ENCODE measurements at places on chromosomes 1 and 21.

DNA sequence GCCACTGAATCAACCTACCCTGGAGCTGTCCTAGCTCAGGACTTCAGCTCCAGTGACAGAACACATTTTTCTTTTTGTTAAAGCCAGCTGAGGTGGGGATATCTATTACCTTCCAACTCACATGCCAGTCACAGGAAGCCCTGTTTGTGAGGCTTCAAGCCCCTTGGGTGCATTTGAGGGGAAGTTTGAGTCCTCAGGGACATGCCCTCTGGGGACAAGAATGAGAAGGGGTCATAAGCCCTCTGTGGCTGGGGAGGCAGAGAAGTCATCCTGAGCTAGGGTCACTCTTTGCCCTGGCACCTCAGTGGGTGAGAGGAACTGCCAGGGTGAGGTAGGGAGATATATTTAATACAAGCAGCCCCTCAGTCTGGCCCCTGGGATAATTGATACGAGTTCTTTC is 33.5 kb upstream of the CLDN14 start:
- DNase-seq, result no peak

DNA sequence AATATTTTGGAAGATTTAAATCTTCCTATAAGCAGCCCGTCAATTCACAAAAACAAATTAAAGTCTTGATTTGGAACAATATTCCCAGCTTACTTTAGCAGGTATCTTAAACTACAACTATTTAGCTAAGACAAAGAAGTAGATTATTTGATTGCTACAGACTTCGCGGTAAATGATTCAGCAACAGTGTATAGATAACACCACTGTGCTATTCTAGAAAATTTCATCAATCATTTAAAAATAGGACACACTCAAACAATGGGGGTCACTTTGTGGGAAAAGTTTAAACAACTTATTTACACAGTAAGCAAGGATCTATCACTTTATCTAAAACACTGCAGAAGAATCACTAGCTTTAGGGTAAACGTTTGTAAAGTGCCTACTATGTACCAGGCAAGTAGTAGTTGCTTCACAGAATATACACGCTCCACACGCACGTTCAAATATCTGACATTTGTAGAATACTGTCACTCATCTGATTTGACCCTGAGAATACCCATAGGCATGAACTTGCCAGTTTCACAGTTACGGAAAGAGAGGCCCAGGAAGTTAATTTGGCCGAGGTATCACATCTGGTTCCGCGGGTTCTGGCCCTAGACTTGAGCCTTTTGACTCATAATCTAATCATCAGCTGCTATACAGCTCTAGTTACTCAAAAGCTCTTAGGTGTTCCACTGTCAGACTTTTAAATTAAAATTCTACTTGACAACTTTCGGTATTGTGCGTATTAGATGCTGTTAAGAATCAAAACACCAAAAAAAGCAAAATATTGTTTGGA is 876 bp downstream of the DENND2C start:
- no peak for DNase-seq

- DNase-seq, result no peak
Measured at GRCh38 chr1:151166505-151166956, 587 bp downstream of the SCNM1 start.

GRCh38 chr1:190119683-190120082 is 358.0 kb downstream of the BRINP3 start:
- DNase-seq, result no peak

- DNase-seq, result no peak
Measured at GRCh38 chr1:20355828-20356735, 65.4 kb downstream of the VWA5B1 start.

GRCh38 chr1:116911779-116912469 is 2.2 kb downstream of the PTGFRN start:
- DNase-seq, result no peak

Data from activated CD4-positive, CD25-positive, alpha-beta regulatory T cell (primary cell).